ENCODE measurements at places on chromosomes 5 and 9.

- DNase-seq = no peak
Observed at GRCh38 chr9:109072821-109073435, 46.8 kb downstream of the TMEM245 start.

DNA sequence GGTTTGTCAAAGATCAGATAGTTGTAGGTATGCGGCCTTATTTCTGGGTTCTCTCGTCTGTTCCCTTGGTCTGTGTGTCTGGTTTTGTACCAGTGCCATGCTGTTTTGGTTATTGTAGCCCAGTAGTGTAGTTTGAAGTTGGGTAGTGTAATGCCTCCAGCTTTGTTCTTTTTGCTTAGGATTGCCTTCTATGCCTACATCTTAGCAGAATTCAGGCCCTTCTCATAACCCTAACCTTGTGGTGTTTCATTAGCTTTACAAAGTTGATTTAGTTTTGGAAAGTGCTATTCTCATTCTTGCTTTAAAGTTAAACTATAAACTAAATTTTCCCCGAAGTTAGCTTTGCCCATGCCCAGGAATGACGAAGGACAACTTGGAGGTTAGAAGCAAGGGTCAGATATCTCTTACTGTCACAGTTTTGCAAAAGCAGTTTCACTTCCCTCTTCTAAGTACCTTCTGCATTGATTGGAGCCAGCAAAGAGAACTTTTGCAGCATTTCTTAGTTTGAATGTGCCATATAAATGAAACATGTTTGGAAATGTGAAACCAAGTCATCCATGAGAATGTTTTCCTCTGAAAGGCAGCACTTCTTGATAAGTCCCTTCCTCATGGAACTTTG is 274.3 kb upstream of the DMRT1 start:
- no peak for DNase-seq

DNA sequence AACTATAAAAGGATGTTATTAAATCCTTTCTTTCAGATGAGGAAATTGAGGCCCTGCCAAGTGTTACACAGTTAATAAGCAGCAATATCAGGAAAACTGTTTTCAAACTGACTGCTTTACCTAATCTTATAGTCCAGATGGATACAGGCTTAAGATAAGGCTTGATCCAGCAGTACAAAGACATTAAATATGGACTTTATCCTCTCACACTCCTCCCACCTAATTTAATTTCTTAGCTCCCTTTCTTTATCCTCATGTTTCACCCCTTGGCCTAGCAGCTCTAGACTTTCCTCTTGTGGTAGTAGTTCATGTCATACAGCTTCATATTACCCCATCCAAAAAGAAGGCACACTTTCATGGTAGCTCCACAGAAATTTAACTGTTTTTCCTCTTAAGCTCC is 164.5 kb downstream of the BAAT start:
- no peak for DNase-seq

DNA sequence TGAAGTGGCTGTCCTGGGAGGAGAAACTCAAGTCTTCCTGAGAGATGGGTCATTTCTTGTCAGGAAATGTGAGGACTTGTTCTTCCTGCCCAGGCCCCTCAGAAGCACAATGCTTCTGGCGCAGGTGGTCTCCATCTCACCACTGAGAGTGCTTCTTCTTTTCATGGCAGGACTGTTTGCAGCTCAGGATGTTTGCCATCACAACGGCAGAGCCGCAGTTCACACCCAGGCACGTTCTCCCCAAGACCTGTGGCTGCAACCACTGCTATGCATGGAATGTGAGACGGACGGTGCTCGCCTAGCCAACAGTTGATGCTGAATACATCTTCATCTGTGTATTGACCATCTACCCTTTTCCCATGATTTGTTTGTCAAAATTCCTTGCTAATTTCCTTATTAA is 216.3 kb downstream of the GADD45G start:
- no peak for DNase-seq

DNA sequence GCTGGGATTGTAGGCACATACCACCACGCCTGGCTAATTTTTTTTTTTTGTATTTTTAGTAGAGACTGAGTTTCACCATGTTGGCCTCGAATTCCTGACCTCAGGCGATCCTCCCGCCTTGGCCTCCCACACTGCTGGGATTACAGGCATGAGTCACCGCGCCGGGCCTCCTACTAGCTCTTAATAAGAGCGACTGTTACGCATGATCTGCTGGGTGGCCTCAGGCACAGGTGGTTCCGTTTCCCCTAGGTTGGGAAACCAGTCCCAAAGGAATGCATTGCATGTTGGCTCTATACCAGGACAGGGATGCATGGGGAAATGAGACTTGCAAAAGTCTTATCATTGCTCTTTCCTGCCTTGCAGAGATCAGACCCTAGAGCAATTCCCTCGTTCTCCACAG is 184.7 kb upstream of the PPP1R26 start:
- DNase-seq = no peak

- no peak for DNase-seq
Observed at GRCh38 chr5:72497823-72498222, 9.4 kb downstream of the ZNF366 start.

DNA sequence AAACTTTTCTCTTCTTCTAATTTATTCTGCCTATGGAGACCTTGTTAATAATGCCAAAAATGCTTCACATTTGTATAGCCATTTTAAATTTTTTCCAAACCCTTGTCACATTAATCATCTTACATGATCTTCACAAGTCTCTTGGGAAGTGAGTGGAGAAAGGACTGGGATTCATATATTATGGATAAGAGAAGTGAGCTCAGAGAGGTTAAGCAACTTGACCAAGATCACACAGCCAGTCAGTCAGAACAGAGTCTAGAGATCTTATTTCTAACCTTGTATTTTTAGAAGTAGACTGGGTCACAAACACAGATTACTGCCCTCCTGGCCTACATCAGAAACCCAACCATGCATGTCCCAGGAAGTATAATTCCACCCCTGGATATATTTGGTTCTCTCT is 218.0 kb upstream of the ADRA1B start:
- no peak for DNase-seq

- no peak for DNase-seq
Observed at GRCh38 chr9:95574176-95574575, 57.4 kb upstream of the PTCH1 start.

- DNase-seq = no peak
Observed at GRCh38 chr9:136178061-136178772, 26.7 kb downstream of the LHX3 start.

DNA sequence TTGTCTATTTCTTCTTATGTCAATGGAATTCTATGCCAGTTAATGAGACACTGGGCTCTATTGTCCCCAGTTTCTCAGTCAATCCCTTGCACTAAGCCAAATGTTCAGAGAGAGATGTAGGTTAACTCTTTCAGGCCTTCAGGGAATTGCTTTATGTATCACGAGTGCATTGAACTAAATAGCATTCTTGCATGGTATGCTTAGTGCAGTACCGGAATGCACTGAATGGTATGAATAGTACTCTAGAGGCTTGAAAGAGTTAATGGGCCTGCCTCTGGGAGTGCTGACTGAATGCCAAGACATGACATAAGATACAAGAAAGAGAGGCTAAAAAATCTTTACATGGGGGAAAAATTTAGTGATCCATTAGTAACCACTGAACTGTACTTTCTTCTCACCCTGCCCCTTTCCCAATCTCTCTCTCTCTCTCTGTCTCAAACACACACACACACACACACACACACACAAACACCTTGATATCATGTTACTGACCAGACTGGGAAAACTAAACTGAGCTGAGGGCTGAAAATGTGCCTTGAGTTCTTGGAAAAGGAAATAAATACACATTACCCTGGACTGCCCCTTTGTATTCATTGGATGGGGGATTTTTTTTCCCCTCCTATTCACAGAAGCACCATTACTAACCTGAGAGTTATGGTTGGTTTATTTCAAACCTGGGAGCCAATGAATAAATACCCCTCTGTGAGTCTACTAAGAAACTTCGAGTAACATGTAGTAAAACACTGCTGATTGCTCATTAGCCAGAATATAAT is 35.4 kb upstream of the TMC1 start:
- no peak for DNase-seq

GRCh38 chr9:35618325-35618727 is at the start of gene CD72:
TSS of gene CD72 (minus strand) at chr9:35618413. CDS start at chr9:35618303, 110 bp downstream.
- no peak for DNase-seq

DNA sequence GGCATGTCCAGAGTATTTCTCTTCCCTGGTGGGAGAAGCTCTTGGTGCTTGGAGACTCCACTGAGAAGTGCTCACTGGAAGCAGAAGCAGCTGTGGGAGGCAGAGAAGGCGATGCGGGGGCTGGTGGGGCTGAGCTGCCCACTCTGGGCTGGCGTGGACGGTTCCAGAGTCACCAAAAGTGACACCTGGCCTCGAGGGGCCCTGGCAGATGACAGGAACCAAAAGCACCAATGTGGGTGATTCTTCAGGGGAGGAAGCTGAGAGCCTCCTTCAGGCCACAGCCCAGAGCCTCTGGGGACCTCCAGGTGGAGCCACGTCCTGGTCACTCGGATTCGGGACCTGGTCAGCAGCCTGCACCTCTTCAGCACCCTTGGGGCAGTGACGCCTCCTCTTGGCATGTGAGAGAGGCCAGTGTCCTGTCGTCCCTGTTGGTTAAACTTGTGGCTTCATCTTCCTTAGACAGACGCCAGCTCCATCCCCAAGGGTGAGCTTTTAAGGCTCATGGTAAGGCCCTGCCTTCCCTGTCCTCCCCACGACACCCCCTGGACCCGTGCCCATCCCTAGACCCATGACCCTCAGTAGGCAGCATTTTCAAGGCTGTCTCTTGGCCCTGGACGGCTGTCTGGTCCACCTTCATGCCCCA is 78.7 kb upstream of the IRX4 start:
- no peak for DNase-seq

- DNase-seq = no peak
Observed at GRCh38 chr9:95864852-95865580, 10.5 kb upstream of the ERCC6L2 start.

DNA sequence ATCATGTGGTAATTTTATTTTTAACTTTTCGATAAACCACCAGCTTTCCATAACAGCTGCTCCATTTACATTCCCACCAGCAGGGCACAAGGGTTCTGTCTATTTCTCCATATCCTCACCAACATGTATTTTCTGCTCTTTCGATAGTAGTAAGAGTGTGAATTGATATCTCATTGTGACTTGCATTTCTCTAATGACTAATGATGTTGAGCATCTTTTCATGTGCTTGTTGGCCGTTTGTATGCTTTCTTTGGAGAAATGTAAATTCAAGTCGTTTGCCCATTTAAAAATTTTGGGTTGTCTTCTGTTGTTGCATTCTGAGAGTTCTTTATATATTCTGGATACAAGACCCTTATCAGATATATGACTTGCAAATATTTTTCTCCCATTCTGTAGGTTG is 45.9 kb downstream of the PSD2 start:
- DNase-seq = no peak

GRCh38 chr9:70262366-70262765 is 3.6 kb downstream of the SMC5 start:
- no peak for DNase-seq

GRCh38 chr5:128763321-128763720 is 202.0 kb upstream of the SLC27A6 start:
- no peak for DNase-seq

DNA sequence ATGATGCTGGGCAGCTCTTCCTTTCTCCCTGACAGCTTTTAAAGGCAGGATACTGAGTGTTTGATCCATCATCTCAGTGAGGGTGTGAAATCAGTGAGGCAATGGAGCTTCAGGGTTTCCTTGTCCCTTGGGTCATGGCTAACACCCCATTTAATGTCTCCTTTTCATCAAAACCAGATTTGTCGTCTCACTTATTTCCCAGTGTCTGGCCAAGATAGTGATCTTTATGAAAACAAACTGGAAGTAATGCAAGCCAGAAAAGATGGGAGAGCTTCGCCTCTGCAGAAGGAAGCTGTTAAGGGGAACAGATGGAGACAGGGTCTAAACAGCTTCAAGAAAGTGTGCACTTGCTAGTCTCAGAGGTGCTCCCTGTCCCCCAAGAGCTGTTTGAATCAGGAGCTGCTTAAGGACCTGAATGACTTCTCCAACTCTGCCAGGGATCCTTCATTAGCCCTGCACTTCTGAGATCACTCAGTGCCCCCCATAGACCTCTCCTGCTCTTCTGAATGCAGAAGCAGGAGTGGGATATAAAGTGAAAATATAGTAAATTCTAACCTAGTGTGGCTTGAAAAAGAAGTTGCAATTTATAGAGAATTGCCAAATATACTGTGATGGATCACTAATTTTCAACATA is 96.1 kb downstream of the F2RL2 start:
- no peak for DNase-seq

GRCh38 chr5:122972877-122973276 is 63.6 kb downstream of the PPIC start:
- DNase-seq = no peak

DNA sequence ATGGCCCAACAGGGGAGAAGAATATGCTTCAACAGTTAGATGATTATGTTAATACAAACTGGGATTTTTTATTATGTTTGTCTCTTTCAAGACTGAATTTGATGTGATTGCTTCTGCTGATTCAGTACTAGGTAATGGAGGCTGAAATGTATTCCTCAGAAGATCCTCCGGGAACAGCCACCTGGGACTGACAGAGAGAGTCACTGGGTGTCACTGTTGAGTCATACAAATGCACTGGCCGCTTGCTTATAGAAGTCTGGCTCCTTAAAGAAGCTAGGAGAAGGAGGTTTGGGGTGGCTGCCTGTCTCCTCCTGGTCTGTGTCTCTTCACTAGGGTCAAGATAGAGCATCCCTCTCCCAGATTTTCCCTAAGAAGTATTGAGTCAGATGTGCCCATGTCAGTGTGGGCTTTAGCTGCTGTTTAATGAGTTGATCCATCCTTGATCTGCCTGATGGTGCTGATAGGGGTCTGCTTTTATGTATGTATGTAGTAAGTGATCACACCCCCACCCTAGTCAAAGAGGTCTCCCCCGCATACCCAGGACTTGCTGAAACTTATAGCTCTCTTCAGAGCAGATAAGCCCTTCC is 773.4 kb downstream of the BRINP1 start:
- DNase-seq = no peak

GRCh38 chr9:12681620-12682019 is 11.6 kb upstream of the TYRP1 start:
- no peak for DNase-seq

DNA sequence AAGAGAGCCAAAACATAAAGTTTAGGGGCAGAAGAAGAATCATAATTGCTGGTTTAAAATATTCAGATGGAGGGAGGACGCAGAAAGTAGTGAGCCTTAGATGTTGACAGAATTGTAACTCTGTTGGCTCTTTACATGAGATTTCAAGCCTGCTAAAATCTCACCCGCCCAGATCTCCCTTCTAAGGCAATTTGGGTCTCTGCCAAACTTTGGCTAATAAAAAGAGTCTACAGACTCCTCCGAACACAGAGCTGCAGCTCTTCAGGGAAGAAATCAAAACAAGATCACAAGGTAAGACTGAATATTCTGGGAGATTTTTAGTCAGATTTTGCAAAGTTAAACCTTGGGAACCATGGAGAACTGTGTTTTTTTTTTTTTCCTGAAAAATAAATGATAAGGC is at the start of gene IL33:
IL33 (plus strand) TSS at position 246 of the 400 bp plus-strand sequence. CDS start 25,888 bp downstream, outside the sequence.
- DNase-seq = no peak

DNA sequence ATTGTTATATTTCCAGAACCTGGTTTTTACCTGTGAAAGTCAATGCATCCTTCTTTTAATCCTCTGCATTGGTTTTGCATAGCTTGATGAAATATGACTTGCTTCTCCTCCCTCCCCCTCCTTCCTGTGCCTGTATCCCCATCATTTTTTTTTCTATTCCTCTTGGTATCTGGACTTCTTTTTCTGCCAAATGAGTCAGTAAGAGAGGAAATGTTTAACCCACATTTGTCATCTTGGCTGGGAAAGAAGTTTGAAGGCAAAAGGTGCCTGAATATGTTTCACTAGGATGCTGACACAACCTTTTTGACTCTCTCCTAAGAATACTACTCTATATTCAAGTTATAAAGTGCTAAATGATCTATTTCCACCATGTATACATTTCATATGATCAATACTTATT is 35.5 kb upstream of the CDKN2B start:
- DNase-seq = no peak

GRCh38 chr5:151039665-151040064 is 19.3 kb downstream of the GPX3 start:
- DNase-seq = no peak
